GM12891 (cell line): ENCODE measurements at places on chromosomes 6 and 20.

DNA sequence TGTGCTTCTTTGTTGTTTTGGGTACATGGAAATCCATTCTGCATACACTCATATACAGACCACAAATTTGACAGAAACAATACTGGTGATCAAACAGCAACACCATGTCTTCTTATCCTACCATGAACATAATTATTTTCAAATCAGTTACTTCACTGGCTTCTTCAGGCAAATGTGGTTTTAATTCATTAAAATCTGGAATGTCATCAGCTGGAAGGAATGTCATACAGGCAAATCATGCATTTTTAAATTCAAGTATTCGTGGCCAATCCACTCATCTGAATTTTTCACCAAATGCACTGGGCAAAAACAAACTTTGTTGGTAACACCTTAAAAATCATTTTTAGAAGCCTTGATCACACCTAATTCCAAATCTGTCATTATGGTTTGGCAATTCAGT, 59.3 kb downstream of the KIF6 start:
- no peak for DNase-seq

GRCh38 chr6:54817236-54817635, 29.3 kb upstream of the FAM83B start:
- DNase-seq, result no peak

DNA sequence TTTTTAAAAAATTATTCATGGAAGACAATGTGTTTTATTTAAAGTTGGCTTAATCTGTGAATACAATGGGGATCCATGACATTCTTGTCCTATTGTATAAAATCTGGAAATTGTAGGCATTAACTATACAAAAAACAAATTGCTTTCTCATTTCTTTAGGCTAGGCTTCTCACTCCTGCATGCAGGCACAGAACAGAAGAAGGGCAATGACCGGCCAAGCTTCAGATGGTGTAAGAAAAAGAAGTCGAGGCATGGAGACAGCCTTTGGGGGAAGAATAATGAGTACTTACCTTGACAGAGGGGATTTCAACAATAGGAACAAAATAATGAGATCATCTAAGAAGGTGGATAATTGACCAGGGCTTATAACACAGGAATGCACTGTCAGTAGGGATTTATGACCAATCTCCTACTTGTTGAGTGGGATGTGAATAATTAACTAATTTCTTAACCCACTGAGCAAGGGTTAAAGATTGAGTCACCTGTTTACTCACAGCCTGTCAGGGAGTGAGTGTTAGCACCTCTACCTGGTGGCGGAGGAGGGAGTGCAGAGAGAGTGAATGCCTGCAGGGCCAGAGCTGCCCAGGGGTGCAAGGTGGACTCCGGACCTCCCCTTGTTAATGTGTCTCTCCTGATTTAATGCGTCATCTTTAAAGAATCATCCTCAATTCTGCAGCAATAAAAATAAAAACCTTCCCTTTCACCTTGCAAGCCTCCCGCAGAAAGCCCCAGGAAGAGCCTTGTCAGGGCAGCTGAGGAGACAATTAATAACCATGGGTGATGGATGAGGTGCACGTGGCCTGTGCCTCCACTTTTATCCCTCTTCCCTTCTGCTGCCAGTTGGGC, 3.9 kb downstream of the SLC22A2 start:
- DNase-seq, result no peak

DNA sequence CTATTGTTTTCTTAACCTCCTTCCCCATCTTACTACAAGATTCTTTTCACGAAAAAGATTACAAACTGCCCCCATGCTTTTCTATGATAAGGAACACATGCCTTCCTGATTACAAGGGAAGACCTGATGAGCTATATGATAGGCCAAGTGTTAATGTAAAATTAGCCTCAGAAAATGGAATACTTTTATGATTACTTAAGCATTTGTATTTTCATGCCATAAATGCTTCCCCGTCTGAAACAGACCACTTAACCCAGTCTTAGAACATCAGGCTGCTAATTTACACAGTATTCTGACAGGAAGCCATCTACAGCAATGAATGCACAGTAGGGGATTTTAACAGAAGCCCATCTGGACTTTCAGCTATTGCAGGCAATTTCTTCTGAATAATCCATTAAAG, 274.9 kb downstream of the HAO1 start:
- DNase-seq, result no peak

DNA sequence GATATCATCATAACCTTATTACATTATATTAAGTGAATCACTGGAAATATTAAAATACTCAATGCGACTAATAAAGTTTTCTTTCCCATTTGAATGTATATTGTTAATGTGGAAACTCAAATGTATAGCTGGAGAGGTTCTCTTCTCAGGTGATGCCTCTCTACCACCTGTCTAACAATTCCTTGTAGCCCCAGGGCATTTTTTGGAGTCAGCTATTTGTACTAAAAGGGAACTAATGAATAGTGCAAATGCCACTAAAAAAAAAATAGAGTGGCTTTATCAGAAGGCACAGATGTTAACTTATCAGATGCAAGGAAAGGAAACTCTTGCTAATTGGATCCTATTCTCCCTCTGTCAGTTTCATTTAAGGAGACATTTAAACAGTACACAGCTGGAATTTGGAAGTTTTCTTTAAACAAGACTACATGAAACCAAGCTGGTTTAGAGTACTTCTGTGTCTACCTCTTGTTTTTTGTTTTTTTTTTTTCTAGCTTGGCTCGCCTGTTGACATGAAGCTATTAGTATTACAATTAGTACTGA, 897.0 kb upstream of the SLC35B3 start:
- DNase-seq, result no peak

DNA sequence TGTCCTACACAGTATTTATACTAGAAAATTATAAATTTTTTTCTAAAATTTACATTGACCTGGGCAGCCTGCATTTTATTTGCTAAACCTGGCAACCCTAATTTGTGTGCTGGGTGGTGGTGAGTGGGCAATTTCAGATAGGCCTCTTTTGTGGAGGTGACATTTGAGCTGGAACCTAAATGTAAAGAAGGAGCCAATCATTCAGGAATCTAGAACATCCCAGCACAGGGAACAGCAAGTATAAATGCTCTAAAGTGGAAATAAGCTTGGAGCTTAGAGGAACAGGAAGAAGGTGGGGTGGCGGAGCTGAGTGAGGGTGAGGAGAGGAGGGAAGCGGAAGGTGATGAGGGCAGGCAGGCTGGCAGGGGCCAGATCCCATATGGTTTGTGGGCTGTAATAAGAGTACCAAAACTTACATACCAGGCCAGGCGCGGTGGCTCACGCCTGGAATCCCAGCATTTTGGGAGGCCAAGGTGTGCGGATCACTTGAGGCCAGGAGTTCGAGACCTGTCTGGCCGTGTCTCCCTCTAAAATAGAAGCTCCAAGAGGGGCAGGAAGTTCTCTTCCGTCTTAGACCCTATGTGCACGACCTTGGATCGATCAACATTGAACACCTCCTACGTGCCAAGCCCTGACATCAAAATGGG, 549 bp upstream of the CSE1L start:
- DNase-seq, result no peak

DNA sequence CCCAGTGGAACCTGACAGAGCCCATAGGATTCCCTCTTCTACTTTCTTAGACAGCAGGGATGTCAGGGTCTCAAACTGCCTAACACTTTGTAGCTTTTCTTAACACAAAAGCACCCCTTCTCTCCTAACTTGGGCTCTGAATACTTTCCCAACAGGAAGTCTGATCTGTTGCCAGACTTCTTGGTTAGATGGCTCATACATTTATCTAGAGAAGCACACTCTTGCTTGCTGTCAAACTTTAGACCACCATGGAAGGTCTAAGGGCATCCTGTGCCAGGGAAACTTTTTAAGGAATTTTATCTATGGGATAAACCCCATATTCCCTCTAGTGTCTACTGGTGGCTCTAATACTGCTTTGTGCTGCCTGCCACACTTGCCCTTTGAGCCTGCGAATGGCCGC, 3.3 kb upstream of the C6orf136 start:
- DNase-seq, result no peak

- no peak for DNase-seq
These were observed 99.3 kb downstream of the PFDN4 start for GRCh38 chr20:54306985-54307710.

- DNase-seq, result no peak
These were observed 31.4 kb downstream of the LINC00237 start for GRCh38 chr20:21074605-21075336.

DNA sequence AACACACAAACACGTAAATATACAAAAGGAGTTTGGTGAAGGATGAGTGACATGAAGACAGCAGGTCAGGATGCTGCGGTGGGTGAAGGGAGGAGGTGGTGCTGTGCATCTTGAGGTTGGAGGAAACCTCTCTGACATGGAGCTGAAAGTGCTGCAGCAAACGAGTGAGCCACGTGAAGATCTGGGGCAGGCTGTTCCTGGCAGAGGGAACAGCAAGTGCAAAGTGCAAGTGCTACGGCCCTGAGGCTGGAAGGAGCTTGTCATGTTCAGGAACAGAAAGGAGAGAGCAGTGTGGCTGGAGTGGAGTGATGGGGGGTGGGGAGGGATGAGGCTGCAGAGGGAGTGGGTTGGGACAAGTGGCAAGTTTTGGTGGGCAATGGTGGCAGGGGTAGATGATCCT, 24.8 kb upstream of the ANGPT4 start:
- DNase-seq, result no peak

DNA sequence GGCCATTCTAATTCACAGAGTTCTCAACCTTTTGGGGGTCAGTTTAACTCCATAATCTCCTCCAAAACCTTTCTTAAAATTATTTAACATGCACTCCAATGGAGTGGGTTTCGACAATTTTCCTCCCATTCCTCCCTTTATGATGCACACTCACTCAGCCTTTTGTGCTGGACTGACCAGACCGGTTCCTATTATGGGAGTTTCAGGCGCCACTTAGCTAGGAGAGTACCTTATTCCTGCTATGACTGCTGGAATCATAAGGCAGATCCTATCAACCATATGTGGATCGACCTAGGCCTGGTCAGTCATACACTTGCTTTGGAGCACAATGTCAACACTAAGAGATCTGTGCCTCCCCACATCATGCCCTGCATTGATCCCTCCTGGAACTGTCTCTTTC, 63.9 kb upstream of the MOCS1 start:
- DNase-seq, result no peak

- DNase-seq, result no peak
These were observed at the start of gene GJA1 for GRCh38 chr6:121435444-121436069. TSS of gene GJA1 (plus strand) at chr6:121435646. CDS start at chr6:121446848, 11,202 bp downstream.

- no peak for DNase-seq
These were observed 72.3 kb downstream of the SIM1 start for GRCh38 chr6:100392423-100392822.

DNA sequence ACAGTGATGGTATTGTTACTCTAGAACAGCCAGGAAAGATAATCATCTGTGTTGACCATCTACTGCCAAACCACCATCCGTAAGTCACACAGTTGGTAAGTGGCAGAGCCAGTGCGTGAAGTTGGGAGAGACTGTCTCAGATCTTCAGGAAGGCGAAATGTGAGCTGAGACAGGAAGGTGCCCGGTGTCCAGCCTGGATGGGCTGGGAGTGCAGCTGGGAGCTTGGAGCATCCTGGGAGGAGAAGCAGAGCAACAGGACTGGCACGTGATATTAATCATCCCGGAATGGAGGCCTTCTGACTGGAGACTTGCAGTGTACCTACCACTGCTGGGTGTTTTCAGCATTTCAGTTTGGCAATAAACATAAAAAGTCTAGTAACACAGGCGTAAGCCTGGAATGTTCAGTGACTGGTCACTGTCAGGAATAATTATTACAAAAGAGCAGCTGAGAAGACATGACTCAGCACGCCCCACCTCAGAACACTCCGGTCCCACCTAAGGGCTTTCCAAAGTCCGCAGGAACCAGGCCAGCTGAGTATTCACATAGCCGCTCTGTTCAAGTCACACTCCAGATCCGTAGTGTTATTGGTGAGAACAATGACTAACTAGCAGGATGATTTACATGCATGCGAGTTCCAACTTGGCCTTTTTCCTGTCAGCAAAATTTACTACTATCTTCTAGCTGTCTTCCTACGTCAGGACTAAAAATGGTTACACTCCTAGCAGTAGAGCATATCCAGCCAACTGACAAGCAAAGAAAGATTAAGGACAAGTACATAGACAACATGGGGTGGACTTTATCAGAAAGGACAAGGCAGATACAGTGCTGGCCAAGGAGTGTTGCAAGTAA, 45.1 kb upstream of the PNRC1 start:
- no peak for DNase-seq

GRCh38 chr6:63394656-63395308, 75.0 kb upstream of the LGSN start:
- no peak for DNase-seq

DNA sequence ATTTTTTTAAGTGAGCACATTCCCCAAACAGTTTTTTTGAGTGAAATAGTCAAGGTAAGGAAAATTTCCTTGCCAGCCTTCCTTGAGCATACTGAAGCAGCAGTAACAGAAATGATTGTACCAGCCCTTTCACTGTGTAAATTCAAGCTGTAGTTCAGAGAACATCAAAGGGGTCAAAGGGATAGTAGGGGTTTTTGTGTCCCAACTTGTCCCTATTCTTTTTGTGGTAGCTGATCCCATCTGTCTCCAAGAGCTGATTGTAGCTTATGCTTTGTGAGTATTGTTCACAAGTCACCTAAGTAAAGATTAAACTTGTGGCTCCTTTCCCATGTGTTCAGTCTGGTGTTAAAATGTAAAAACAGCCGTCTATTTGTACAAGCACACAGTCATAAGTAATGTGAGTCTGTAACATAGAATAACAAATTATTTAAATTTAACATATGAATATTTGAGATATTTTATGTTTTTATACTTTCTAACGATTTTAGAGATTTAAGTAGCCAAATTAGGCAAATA, 185.0 kb downstream of the CENPW start:
- DNase-seq, result no peak

DNA sequence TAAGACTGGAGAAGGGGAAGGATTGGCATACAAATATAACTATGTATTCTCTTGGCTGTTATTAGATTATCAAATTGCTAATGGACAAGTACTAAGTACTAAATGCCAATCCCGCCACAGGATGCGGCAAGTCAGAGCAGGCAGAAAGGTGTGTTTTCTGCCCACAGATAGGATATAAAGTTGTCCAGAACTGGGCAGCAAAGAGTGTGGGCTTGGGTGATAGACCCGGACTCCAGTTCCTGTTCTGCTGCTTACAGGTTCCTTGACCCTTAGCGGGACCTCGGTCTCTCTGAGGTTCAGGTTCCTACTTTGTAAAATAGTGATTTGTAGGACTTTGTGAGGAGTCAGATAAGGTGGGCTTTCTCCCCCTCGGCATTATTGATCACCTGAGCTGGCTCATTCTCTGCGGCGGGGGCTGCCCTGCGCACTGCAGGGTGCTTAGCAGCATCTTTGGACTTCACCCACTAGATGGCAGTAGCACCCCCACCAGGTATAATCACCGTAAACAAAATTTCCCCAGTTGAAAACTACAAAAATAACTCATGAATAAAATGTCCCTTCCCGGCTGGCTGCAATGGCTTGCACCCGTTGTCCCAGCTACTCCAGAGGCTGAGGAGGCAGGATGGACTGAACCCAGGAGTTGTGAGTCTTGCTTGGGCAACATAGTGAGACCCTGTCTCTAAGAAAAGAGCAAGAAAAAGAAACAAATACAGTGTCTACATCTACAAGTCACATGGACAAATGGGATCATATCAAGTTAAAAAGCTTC, 193.1 kb downstream of the DOK5 start:
- DNase-seq, result no peak

GRCh38 chr6:66605011-66605410, 898.0 kb upstream of the EYS start:
- DNase-seq, result no peak

- DNase-seq, result no peak
These were observed 359.0 kb downstream of the ZFAND3 start for GRCh38 chr6:38178584-38178886.
